ENCODE measurements at places on chromosomes 3 and 15. TPM values are rescaled to one million over a fixed set of nuclear protein-coding genes. Genes with fewer than 3 reads are reported as not detected.
A peak's percentile ranks its signal among the peaks of the same experiment; 100 is the strongest.

SLC9A9 gene
- total RNA-seq: 9.6 TPM

DNA sequence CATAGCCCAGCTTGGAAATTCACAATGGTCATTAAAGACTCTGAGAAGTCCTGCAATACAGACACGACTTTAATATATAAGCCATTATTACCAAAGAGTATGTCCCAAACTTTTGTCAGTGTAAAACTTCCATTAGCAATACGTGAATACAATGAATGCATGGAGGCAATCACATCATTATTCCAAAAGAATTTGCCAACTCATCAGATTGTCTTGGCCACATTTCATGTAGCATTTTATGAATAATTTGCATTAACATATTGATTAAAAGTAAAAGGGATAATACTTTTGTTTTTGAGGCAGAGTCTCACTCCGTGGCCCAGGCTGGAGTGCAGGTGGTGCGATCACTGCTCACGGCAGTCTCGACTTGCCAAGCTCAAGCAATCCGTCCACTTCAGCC, 7.9 kb upstream of the DUT start:
- no peaks in the 10 kb centered on the region for H3K27me3 ChIP-seq
- H3K27ac ChIP-seq: no peak overlapping the region
- H3K4me1 ChIP-seq: peaks cover 2% of the 10 kb centered on the region

GALNT15 gene
- total RNA-seq: not detected

GRCh38 chr3:105836533-105836932, 32.3 kb downstream of the CBLB start:
- H3K36me3 ChIP-seq: peaks cover 26% of the 10 kb centered on the region
- H3K4me1 ChIP-seq: peaks cover 79% of the 10 kb centered on the region
- no peak for DNase-seq

GRCh38 chr3:100234364-100234763, 26.4 kb upstream of the TBC1D23 start:
- H3K36me3 ChIP-seq: peaks cover 4% of the 10 kb centered on the region
- no peak overlapping the region for H3K4me3 ChIP-seq
- H3K4me1 ChIP-seq: no peaks in the 10 kb centered on the region
- DNase-seq: no peak
- no peaks in the 10 kb centered on the region for H3K27me3 ChIP-seq
- H3K27ac ChIP-seq: no peak overlapping the region

GRCh38 chr3:61520966-61521628, 40.3 kb upstream of the PTPRG start:
- no peaks in the 10 kb centered on the region for H3K4me1 ChIP-seq
- H3K36me3 ChIP-seq: no peaks in the 10 kb centered on the region
- no peak overlapping the region for H3K27ac ChIP-seq

DNA sequence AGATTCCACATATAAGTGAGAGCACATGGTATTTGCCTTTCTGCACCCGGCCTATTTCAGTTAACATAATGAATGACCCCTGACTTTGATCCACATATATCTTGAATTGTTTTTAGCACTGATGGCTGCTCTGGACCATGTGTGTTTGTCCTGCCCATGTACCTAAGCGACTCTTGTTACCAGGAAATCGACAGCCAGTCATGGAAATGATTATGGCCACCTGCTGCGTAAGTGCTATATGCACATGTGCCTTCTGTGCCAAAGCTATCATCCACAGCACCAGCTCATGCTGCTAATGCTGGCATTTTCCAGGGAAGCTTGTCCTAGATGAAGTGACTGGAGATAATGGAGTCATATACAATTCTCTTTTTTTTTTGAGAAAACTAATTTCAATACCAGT, 103.7 kb downstream of the PEX5L start:
- peaks cover 5% of the 10 kb centered on the region for H3K4me1 ChIP-seq
- DNase-seq: no peak
- no peaks in the 10 kb centered on the region for H3K36me3 ChIP-seq
- no peaks in the 10 kb centered on the region for H3K27me3 ChIP-seq
- H3K27ac ChIP-seq: no peak overlapping the region
- H3K4me3 ChIP-seq: no peak overlapping the region

- no peak overlapping the region for H3K4me3 ChIP-seq
- DNase-seq: no peak
- H3K27ac ChIP-seq: no peak overlapping the region
- H3K4me1 ChIP-seq: peaks cover 33% of the 10 kb centered on the region
Measured at GRCh38 chr3:30527720-30528119, 78.7 kb upstream of the TGFBR2 start.

DNA sequence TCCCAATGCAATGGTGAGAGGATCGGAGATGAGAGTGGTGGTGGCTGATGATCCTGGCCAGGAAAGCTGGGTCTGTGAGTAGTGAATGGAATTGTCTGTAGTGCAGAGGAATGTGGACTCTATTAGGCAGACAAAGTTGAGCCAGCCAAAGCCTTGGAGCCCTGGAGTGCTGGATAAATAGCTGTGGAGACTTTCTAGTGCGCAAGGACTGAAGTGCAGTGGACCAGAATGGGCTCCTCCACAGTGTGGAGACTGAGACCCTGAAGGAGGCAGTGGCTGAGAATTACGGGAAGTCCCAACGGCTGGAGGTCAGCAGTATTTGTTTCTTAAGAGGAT, 874 bp downstream of the ZNF662 start:
- H3K27ac ChIP-seq: peak overlapping the region; percentile 17
- H3K4me3 ChIP-seq: peak overlapping the region; percentile 93
- peaks cover 27% of the 10 kb centered on the region for H3K36me3 ChIP-seq
- peaks cover 3% of the 10 kb centered on the region for H3K27me3 ChIP-seq
- DNase-seq: no peak

- H3K27ac ChIP-seq: peak overlapping the region; percentile 67
- H3K4me3 ChIP-seq: peak overlapping the region; percentile 77
Measured at GRCh38 chr15:90780916-90781315, 63.8 kb downstream of the BLM start.

DNA sequence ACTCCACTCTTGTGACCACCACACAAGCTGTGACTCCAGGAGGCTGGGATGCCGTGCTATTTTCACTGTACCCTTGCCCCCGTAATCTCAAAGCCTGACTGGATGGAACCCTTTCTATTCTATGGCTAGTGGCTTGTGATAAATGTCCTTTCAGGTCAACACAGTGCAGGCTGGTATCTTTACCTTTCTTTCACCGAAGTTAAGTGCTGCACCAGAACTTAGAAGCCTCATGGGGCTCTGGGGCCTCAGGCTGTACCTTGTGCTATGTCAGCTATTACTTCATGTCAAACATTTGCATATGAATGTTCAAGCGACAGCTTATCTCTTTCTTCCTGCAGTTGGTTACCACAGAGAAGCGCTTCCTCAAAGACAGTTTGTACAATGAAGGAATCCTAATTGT, 66.8 kb downstream of the RPL39L start:
- peaks cover 45% of the 10 kb centered on the region for H3K4me1 ChIP-seq
- no peak for DNase-seq
- no peaks in the 10 kb centered on the region for H3K27me3 ChIP-seq
- no peak overlapping the region for H3K4me3 ChIP-seq
- H3K27ac ChIP-seq: peak overlapping the region; percentile 53

- H3K4me3 ChIP-seq: no peak overlapping the region
- no peaks in the 10 kb centered on the region for H3K36me3 ChIP-seq
- no peak for DNase-seq
- H3K27ac ChIP-seq: no peak overlapping the region
- peaks cover 67% of the 10 kb centered on the region for H3K27me3 ChIP-seq
Measured at GRCh38 chr3:64440498-64440897, 215.2 kb upstream of the PRICKLE2 start.

TRIM42 gene
- not detected for total RNA-seq

- DNase-seq: no peak
- H3K27ac ChIP-seq: no peak overlapping the region
- peaks cover 3% of the 10 kb centered on the region for H3K36me3 ChIP-seq
Measured at GRCh38 chr3:102206511-102207031, 228.2 kb upstream of the ZPLD1 start.

DNA sequence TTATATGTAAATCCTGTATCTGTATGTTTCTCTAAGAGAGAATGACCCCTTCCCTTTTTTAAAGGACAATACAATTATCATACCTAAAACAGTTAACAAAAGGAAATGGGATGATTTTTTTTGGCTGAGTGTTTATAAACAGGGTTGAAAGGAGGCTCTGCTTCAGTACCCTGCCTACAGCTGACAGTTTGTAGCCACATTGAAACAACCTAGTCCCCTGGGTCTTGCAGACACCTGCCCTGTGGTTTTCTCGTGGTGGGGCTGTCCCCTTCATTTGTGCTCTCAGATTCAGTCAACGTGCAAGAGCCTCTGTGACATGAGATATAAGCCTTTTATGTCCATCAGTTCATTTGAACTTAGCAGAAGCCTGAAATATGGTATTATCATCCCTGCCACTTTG, 2.3 kb upstream of the HMCES start:
- peak overlapping the region; percentile 60 for H3K4me3 ChIP-seq
- H3K36me3 ChIP-seq: peaks cover 9% of the 10 kb centered on the region
- DNase-seq: no peak
- H3K4me1 ChIP-seq: peaks cover 47% of the 10 kb centered on the region
- H3K27me3 ChIP-seq: no peaks in the 10 kb centered on the region
- H3K27ac ChIP-seq: peak overlapping the region; percentile 41

CADM2 gene
- 0.96 TPM for total RNA-seq

DNA sequence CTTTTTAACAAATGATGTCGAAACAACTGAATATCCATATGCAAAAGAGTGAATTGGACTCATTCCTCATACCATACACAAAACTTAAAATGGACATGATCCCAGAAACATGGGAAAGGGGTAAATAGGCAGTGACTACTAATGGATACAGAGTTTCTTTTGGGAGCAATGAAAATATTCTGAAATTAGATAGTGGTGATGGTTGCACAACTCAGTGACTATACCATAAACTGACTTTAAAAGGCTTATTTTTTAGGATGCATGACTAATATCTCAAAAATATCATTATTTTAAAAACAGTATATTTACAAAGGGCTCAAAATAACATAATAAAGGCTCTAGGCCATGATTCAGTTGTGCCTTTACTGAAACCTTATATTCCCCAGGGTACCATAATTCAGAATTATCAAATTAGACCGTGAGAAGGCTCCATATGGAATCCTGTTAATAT, 16.3 kb upstream of the ATP13A3 start:
- no peak for DNase-seq
- H3K27ac ChIP-seq: no peak overlapping the region
- H3K36me3 ChIP-seq: no peaks in the 10 kb centered on the region
- H3K27me3 ChIP-seq: no peaks in the 10 kb centered on the region
- H3K4me1 ChIP-seq: no peaks in the 10 kb centered on the region

EFCC1 gene
- total RNA-seq: 0.69 TPM

GRCh38 chr15:78909791-78910228, 35.0 kb downstream of the CTSH start:
- peaks cover 90% of the 10 kb centered on the region for H3K36me3 ChIP-seq
- no peak overlapping the region for H3K27ac ChIP-seq
- H3K4me3 ChIP-seq: no peak overlapping the region
- peaks cover 20% of the 10 kb centered on the region for H3K4me1 ChIP-seq

DNA sequence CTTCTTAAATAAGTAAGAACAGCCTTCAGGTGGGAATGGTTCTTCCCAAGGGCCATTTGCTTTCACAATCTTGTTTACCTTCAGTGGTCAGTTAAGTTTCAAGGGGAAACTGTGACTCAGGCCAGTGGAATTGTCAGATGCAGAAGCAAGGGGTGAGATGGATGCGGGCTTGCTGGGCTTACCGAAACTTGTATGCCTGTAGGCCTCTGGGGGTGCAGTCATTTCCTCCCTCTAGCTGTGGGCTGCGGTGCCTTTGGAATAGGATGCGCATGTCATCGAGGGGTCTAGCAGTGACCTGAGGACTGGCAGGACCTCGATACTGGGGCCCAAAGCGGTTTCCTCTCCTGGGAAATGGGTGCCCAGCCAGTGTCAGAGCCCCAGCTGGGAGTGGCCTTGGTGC, 121.6 kb downstream of the EEFSEC start:
- H3K27me3 ChIP-seq: no peaks in the 10 kb centered on the region
- H3K36me3 ChIP-seq: peaks cover 6% of the 10 kb centered on the region
- no peak for DNase-seq
- no peak overlapping the region for H3K4me3 ChIP-seq

DNA sequence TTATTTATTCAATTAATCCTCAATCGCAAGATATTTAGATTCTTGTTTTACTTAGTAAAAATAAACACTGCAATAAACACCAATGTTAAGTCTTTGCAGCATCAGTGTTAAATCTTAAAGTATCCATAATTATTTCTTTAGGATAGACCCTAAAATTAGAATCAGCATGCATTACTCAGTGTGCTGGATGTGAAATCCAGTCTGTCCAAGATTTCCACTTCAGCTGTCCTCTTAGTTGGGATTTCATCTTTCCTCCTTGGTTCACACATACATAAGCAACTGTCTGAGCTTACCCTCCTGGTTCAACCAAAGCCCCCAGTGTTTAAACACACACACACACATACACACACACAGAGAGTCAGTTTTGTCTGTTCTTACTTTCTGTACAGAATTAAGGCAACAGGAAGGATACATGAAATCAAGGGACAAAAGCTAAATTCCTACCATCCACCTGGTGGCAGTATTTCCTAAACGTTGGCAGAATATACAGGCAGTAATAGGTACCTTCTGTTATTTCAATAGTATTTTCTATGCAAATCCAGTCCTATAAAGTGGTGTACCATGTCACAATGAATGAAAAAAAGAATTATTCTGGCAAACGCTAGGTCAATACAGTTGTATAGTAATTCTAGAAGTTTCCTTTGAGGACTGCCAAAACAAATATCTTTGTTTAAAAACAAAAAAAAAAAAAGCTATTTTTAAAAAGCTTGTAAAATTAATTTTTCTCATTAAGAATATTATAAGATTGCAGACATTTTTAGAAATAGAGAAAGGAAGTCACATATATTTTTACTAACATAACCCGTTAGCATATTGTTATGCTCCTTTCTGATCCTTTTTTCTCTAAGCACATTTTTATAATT, 27.3 kb upstream of the DMXL2 start:
- peak; percentile 40 for DNase-seq
- no peak overlapping the region for H3K4me3 ChIP-seq
- no peaks in the 10 kb centered on the region for H3K36me3 ChIP-seq
- H3K4me1 ChIP-seq: no peaks in the 10 kb centered on the region
- H3K27ac ChIP-seq: no peak overlapping the region

DNA sequence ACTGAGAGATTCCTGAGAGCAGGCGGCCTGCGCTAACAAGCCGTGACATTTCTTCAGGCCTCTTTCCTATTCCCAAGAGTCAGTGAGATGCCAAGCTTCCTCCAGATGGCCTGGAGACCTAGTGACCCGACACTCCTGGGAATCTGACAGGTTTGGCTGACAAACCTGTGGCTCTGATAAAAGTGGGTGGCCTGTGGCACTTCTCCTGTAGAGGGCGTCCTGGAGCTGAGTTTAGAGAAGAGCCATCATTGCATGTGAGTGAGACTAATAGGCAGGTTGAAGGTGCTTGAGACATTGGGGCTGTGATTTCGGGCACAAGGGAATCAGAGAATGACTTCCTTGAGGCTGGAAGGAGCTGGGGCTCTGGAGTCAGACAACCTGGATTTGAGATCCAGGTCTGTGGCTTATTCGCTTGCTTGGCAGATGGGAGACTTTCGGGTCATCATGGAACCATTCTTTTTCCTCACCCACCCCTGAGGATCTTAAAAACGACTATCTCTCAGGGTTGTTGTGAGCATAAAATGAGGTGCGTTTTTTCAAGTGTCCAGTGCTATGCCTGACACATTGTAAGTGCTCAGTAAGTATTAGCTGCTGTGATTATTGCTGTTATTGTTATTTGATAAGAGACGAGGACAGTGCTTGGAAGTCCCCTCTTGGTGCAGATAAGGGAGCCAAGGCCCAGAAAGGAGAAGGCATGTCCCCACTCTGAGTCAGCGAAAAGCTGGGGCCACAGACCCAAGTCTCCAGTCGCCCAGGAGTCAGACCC, 77.2 kb downstream of the SCN10A start:
- H3K4me1 ChIP-seq: peaks cover 7% of the 10 kb centered on the region
- H3K27ac ChIP-seq: no peak overlapping the region
- H3K4me3 ChIP-seq: no peak overlapping the region

GRCh38 chr3:139934613-139935015, 371 bp upstream of the CLSTN2 start:
- H3K36me3 ChIP-seq: peaks cover 5% of the 10 kb centered on the region
- peaks cover 36% of the 10 kb centered on the region for H3K27me3 ChIP-seq
- no peak overlapping the region for H3K27ac ChIP-seq
- H3K4me1 ChIP-seq: peaks cover 9% of the 10 kb centered on the region
- DNase-seq: no peak

All from naive thymus-derived CD8-positive, alpha-beta T cell (primary cell).